ENCODE measurements at places on chromosomes 7 and 10.

- no peak for DNase-seq
Measured at GRCh38 chr7:104980841-104981671, 32.9 kb upstream of the KMT2E start.

DNA sequence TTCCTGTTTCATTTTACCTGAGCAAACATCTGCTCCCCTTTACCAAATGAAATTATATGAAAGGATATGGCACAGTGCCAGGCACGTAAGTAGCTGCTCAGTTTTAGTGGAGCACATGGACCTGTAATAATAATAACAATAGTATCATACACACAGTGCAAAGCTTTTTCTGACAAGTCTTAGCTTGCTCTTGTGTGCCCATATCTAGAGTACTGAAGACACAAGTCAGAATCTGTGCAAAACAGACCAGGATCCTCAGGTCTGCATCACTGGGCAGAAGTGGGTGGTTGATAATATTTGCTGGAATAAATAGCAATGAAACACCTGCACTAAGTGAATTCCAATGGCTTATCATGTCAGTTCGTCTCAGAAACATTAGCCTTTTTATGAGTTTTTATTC is 85.5 kb upstream of the DKK1 start:
- DNase-seq: no peak

- DNase-seq: no peak
Measured at GRCh38 chr7:16021851-16022250, 335.4 kb upstream of the MEOX2 start.

GRCh38 chr10:22185586-22185985 is 32.2 kb downstream of the EBLN1 start:
- no peak for DNase-seq

DNA sequence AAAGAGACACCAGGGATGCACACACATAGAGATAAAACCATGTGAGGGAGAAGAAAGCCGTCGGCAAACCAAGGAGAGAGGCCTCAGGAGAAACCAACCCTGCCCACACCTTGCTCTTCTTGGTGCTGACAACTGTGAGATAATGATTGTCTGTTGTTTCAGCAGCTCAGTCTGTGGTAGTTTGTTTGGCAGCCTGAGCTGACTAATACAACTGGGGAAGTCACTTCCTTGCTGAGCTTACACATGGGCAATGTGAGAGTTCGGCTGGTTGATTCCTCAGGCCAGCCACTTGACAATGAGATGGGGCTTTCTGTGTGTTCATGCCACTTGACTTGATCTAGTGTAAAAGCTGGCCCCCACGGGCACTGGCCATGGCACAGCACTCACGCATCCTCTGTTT is 271.8 kb downstream of the ABCA13 start:
- no peak for DNase-seq

DNA sequence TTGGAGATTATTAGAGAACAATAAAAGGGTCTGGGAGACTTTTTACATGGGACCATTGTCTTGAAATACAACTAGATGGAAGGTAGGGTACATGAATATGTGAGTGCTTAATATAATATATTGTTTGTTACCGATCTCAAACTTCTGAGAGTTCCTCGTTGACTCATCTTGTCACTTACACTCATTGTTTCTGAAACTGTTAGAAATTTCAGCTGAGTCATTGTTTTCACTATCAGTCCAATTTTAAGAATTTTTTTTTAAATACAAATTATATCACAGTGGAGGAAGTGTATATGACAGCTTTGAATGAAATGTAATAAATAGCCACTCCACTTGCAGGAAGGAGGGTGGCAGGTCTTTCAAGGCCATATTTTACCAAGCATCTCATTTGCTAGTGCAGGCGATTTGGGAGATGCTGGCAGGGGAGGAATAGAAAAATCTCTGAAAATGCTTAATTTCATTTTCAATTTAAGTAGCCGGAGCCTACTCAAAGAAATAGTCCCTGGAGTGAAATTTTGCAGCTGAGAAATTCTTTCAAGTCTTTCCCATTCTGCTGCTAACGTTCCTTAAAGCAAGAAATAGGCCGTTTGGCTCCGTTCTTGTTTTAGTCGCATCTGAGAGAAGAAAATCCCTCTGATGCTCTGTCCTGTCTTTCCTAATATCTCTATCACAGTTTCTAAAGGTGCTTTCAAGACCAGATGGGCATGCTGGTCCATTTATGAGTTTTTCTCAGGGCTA is 1404.2 kb upstream of the CELF2 start:
- no peak for DNase-seq

- DNase-seq: no peak
Measured at GRCh38 chr7:139509535-139509934, 13.9 kb upstream of the CLEC2L start.

DNA sequence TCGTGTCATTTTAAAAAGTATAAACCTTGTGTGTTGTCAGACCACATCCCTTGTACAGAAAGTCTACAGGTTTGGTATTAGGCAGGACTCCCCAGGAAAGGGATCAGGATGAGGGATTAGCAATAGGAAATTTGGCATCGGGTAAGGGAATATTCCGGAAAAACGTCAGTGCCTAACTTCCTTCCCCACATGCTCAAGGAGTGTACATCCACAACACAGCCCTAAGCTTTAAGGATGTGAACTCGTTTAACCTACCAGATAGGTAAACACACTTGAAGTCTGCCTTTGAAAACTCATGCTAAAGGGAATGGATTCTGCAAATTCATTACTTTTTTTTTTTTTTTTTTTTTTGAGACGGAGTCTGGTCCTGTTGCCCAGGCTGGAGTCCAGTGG is 194.9 kb downstream of the SKIDA1 start:
- no peak for DNase-seq

- no peak for DNase-seq
Measured at GRCh38 chr7:43849047-43849446, 20.3 kb downstream of the MRPS24 start.

Measured in right hindlimb (tissue), 1 donor.